ENCODE measurements at places on chromosomes 16 and 17.

- no peak for DNase-seq
Measured at GRCh38 chr16:71895679-71896365, 491 bp downstream of the IST1 start.

- DNase-seq = peak; percentile 26
Measured at GRCh38 chr17:7403043-7403726, 712 bp downstream of the TMEM256 start.

GRCh38 chr17:7280519-7281073 lies 922 bp upstream of the SLC2A4 start:
- no peak for DNase-seq

GRCh38 chr16:73122604-73123391 lies 74.9 kb upstream of the ZFHX3 start:
- no peak for DNase-seq

DNA sequence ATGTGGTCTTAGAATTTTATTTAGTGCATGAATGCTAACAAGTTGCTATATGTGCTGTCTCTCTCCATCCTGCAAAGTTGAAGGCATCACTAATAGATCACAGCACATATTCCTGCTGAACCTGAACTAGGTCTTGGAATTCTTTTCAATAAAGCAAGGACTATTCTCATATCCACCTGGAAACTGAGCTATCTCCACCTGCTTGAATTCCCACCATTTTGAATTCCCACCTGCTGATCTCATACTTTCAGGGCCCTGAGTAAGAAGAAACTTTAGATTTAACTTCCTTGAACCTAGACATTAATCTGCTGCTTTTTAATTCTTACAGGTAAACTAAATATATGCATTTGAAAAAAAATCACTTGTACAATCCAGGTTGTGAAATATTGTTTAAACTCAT lies 445.3 kb upstream of the CCL2 start:
- no peak for DNase-seq

DNA sequence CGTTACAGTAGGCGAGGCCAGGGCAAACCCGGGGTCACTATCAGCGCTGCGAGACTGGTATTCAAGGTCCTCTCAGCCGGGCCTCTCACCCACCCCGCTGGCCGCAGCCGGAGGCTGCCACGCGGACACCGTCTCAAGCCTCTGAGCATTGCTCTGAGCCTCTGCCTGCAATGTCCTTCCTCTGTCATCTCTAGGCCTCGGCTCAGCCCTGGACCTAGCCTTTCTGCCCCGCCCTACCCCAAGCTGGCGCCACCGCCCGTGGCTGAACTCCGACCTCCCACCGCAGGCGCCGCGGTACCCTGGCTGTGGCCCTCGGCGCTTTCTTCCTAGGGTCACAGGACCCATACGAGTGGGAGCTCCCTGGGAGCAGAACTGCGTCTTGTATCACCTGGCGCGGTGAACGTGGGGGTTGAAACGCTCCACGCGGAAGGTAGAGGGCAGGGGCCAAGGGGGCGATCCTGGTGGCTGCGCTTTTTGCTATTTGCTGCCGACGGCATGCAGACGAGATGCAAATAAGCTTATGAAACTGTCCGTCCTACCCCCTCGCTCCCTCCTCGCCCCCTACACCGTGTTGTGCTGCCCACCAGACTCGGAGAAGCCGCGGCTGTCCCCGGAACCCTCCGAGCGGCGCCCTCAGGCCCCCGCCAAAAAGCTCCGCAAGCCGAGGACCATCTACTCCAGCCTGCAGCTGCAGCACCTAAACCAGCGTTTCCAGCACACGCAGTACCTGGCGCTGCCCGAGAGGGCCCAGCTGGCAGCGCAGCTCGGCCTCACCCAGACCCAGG lies 3.7 kb downstream of the DLX4 start:
- no peak for DNase-seq

GRCh38 chr16:54080524-54081008 lies 206.0 kb downstream of the IRX3 start:
- no peak for DNase-seq

DNA sequence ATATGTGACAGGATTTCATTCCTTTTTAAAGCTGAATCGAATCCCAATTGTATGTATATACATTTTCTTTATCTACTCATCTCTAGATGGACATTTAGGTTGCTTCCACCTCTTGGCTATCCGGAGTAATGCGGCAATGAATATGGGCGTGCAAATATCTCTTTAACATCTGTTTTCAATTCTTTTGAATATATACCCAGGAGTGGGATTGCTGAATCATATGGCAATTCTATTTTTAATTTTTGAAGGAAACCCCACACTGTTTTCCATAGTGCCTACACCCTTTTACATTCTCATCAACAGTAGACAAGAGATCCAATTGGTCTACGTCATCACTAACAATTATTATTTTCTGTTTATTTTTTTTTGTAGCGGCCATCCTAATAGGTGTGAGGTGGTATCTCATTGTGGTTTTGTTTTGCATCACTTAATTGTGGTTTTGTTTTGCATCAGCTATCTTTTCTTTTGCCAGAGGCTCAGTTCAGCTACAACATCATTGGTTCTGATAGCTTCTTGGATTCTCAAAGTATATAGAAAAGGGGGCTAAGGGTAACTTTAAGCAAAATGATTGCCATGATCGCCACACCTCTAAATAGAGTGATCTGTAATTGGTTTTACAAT lies 25.6 kb upstream of the MAP2K6 start:
- no peak for DNase-seq

- peak; percentile 32 for DNase-seq
Measured at GRCh38 chr17:48869821-48870318, 22.7 kb upstream of the ATP5MC1 start.

- DNase-seq = no peak
Measured at GRCh38 chr16:29675811-29676643, 3.0 kb upstream of the QPRT start.

- no peak for DNase-seq
Measured at GRCh38 chr16:55136356-55137150, 187.4 kb upstream of the IRX6 start.

GRCh38 chr16:9602189-9602588 lies 510.7 kb downstream of the HAPSTR1 start:
- no peak for DNase-seq

DNA sequence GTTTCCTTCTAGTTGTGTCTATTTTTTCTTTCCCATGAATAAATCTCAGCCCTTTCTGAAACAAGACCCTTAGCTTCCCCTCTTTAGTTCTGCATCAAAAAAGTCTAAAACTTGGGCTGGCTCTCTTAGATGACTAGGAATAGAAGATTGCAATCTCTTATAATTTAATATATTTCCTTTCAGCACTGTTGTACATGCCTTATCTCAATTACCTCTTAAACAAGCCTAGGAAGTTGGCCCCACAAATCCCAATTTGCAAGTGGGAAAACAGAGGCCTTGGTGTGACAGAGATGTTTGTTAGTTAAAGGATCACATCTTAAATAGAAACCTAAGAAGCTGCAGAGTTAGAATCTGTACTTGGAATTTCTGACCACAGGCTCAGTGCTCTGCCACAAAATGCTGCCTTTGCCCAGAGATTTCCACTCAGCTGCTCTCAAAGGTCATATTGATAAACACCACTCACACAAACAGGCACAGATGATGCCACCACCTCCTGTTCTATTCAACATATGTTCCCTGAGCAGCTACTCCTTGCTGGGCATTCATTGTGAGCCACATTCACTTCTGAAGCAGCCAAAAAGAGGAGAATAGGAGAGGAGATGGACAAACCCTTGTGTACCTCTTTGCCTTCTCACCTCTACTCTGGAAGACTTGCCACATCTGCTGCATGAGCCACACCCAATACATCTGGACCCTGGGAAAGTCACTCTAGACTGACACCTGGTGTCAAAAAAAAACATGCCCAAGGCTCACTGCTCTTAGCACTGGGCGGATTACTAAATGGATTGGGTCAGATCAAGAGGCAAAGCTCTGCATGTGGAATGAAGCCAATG lies 5.5 kb downstream of the CCDC182 start:
- DNase-seq = peak; percentile 41

- peak; percentile 3 for DNase-seq
Measured at GRCh38 chr16:8109510-8110369, 480.6 kb downstream of the TMEM114 start.

DNA sequence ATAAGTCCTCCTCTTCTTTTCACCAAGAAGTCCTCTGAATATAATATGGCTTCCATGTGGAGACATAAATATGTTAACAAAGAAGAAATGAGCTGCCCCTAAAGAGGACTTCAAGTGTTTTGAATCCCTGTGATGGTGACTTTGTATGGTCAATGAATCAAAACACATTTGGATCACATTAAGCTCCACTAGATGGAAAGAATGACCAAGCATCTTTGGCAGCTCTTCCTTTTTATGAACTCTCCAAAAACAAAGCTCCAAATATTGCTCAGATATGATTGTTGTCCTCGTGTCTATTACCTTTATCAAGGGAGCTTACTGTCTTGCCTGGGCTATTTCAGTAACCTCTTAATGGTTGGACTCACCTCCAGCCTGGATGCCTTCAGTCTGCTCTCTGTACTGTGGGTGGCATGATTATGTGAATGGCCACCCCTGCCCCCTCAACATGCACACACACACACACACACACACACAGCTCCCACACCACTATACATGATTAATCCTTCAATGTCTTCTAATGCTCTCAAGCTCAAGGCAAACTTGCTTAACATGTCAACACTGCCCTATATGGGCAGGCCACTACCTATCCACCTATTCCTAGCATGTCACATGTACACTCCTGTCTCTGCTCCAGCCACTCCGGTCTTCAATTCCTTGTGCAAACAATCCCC lies 346.6 kb upstream of the SALL1 start:
- DNase-seq = no peak

DNA sequence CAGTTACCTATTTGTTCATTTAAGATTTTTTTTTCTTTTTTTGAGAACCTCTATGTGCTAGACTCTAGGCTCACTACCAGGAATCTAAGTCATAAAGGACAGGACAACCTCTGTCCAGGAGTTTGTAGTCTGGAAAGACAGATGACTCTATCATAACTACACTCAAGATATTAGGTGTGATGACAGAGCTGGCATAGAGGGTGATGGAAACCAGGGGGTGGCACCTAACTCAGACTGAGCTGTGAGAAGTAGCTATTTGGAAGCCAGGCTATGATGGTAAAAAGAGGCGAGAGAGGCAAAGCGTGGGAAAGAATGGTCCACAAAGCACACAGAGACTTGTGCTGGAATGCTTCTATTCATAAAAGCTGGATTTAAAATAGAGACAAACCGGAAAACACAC lies 372.3 kb downstream of the SEC14L1 start:
- DNase-seq = no peak

GRCh38 chr16:75361936-75362335 lies 71.4 kb downstream of the CFDP1 start:
- no peak for DNase-seq

DNA sequence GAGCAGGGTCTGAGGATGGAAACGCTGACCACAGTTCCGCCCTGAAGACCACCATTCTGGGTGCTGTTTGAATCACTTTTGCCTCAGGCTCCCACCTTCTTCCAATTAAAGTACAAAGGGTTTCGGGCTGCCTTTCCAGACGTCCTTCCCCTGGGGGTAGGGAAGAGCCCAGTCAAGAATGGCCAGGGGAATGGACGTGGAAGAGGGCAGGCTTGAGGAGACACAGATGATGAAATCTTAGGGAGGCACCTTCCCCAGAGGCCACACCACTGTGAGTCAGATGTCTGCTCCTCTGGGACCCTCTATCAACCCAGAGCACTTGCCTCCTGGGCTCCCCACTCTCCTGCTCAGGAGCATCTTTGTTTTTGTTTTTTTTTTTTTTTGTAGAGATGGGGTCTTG lies 27.5 kb upstream of the MTSS2 start:
- no peak for DNase-seq

DNA sequence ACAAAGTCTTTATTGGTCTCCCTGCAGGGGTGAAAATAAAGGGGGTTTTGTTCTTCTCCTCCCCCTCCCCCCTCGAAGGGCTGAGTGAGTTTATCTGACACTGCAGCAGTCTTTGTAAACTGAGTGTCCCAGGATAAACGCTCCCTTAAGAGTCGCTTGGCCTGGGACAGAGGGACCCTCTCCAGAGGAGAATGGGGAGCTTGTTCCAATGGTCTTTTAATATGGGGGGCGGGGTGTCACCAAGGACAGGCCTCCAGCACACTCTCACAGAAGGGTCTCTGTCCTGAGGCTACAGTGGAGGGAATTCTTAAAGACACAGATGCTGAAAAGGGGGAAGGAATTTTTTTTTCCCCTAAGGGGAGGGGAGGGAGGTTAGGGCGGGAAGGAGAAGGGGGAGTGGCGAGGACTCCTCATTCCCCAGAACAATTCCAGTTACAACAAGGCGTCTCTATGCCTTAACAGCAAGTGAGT lies 455.5 kb downstream of the SOX9 start:
- DNase-seq = no peak

DNA sequence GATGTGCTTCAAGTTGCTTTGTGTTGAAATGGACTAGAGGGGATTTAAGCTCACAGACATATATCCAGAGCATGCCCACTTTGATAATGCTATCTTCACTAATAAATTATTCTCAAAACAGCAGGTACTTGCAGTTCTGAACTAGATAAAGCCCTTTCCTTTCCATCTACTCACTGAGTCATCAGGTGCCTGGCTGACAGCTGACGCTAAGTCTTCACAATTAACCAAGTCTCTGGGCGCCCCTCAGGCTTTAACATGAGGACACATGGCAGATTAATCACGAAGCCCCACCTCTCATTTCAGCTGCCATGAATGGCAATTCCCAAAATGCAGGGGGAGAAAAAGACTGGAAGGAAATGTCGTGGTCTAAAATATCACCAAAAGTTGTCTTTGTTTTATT lies 29.5 kb upstream of the CRISPLD2 start:
- no peak for DNase-seq

DNA sequence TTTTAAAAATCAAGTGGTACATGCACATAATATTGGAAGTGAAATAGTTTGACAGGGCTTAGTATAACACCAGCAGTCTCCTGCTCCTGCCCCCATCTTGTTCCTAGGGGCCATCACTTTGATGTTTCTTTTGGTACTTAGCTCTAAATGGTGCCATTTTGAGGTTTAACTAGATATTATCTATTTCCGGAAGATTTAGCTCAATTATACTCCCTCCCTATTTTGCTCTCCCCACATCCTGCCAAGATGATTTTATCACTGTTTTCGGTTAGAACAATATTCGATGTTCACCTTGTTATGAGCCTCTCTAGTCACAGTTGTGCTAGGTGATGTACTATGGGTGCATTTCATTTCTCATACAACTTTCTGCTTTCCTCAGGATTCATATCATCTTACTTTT lies 20.0 kb upstream of the SLC35G3 start:
- no peak for DNase-seq

- no peak for DNase-seq
Measured at GRCh38 chr17:63222655-63223054, 223.5 kb downstream of the CYB561 start.

GRCh38 chr16:12494661-12495060 lies 309.0 kb downstream of the CPPED1 start:
- DNase-seq = no peak

DNA sequence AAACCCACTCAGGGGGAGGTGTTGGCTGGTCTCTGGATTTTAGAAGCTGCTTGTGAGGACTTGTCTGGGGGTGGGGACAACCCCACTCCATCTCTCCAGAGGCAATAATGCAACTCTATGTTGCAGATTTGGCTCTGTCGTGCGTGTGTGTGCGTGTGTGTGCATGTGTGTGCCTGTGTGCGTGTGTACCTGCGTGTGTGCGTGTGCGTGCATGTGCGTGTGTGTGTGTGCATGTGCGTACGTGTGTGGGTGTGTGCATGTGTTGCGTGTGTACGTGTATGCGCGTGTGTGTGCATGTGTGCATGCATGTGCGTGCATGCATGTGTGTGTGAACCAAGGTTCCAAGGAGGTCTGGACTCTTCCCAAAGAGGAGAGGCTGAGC lies 120.4 kb upstream of the LHX1 start:
- no peak for DNase-seq

GRCh38 chr16:1534021-1535020 lies 855 bp downstream of the TMEM204 start:
- DNase-seq = no peak

Measured in LoVo (cell line).